ENCODE measurements at places on chromosomes 7 and 10. TPM values are rescaled to one million over a fixed set of nuclear protein-coding genes. Genes with fewer than 3 reads are reported as not detected.

KRIT1 gene
- 19.7 TPM for polyA plus RNA-seq

FAM13C gene
- polyA plus RNA-seq: 1.1 TPM

DNA sequence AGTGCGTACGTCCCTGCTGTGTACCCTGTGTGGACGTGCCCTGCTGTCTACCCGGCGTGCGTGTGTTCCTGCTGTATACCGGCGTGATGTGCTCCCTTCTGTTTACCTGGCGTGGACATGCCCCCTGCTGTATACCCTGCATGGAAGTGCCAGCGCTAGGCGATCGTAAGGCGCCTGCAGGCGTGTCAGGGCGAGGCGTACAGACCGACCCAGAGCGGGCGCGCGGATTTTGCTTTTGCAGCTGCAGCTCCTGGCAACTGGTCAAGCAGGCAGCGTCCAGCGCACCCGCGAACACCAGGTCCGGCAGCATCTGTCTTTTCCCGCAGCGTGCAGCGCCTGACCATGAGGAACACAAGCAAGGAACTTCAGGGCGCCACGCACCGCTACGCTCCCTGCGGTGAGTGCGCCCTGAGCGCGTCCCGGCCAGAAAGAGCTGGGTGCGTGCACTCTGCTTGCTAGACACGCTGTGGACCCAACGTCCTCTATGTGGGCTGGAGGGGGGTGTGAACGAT is 680 bp downstream of the C7orf57 start:
- peaks cover 18% of the 10 kb centered on the region for H3K27me3 ChIP-seq
- DNase-seq: peak; percentile 37
- no peak overlapping the region for H3K27ac ChIP-seq
- no peaks in the 10 kb centered on the region for H3K36me3 ChIP-seq

DNA sequence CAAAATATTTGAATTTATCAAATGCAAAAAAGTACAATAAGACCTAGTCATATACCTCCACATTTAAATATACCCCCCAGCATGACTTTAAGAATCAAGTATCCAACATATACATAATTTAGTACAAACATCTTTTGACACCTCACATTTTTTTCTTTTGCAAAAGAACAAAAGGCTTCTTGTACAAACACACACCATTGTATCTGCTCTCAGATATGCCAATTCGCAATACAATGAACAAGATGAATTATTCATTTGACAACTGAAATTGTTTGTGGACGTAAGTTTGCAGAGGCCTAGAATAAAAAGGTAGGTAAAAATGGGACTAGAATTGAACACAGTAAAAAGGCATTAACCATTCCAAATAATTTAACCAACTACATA is 154.4 kb downstream of the CACNA2D1 start:
- no peaks in the 10 kb centered on the region for H3K36me3 ChIP-seq
- no peak overlapping the region for H3K4me3 ChIP-seq
- no peak overlapping the region for H3K27ac ChIP-seq
- DNase-seq: no peak
- peaks cover 3% of the 10 kb centered on the region for H3K4me1 ChIP-seq

DNA sequence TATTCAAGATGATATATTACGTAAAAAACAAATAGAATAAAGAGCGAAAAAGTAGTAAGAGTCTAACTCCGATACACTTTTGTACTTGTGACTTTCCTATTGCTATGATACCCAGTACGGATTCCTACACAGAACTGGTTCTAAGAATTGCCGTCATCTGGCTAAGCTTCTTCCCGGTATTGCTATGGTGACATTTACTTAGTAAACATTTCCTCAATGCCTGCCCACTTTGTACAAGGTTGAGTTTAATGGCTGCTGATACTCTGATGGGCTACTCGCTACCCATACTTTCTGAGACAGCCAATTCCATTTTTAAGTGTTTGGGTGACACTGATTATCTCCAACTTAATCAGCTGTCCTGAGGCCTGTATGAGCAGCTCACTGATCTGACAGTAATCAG is 55.6 kb downstream of the OSBPL3 start:
- H3K4me3 ChIP-seq: no peak overlapping the region
- no peaks in the 10 kb centered on the region for H3K27me3 ChIP-seq
- H3K27ac ChIP-seq: no peak overlapping the region
- no peak for DNase-seq
- H3K4me1 ChIP-seq: peaks cover 24% of the 10 kb centered on the region
- H3K36me3 ChIP-seq: no peaks in the 10 kb centered on the region

GRCh38 chr7:38163671-38164070 is 14.4 kb upstream of the STARD3NL start:
- no peak for DNase-seq
- H3K4me1 ChIP-seq: no peaks in the 10 kb centered on the region
- no peaks in the 10 kb centered on the region for H3K27me3 ChIP-seq
- no peak overlapping the region for H3K4me3 ChIP-seq

DNA sequence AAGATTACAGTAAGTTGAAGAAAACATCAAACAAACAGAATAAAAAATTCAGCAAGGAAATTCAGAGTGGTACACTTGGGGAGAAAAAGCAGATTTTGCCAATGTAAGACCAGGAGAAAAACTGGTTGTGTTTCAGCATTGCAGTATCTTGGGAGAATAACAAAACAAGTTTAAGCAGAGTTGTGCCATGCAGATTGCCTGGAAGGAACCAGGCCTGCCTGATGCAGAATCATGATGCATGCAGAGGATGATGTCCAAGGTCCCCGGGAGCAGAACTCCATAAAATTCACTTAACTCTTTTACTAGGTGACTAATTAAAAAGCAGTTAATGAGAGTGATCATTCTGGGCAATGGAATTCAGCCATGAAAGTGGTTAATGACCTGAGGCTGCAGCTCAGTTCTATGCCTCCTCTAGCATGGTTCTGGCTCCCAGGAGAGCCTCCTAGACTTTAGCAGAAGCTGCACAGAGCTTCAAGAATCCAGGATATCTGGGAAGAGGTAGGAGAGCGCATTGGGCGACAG is 379.7 kb upstream of the C7orf33 start:
- H3K4me1 ChIP-seq: no peaks in the 10 kb centered on the region
- H3K27me3 ChIP-seq: no peaks in the 10 kb centered on the region
- H3K27ac ChIP-seq: no peak overlapping the region
- DNase-seq: no peak
- H3K36me3 ChIP-seq: no peaks in the 10 kb centered on the region

- H3K4me1 ChIP-seq: no peaks in the 10 kb centered on the region
- no peak overlapping the region for H3K27ac ChIP-seq
- no peak overlapping the region for H3K4me3 ChIP-seq
- H3K36me3 ChIP-seq: no peaks in the 10 kb centered on the region
- no peak for DNase-seq
Observed at GRCh38 chr7:17086403-17086802, 204.6 kb upstream of the AGR3 start.

- H3K27ac ChIP-seq: no peak overlapping the region
- no peak for DNase-seq
- no peaks in the 10 kb centered on the region for H3K27me3 ChIP-seq
- no peaks in the 10 kb centered on the region for H3K36me3 ChIP-seq
Observed at GRCh38 chr7:15291699-15292098, 270.1 kb downstream of the AGMO start.

DNA sequence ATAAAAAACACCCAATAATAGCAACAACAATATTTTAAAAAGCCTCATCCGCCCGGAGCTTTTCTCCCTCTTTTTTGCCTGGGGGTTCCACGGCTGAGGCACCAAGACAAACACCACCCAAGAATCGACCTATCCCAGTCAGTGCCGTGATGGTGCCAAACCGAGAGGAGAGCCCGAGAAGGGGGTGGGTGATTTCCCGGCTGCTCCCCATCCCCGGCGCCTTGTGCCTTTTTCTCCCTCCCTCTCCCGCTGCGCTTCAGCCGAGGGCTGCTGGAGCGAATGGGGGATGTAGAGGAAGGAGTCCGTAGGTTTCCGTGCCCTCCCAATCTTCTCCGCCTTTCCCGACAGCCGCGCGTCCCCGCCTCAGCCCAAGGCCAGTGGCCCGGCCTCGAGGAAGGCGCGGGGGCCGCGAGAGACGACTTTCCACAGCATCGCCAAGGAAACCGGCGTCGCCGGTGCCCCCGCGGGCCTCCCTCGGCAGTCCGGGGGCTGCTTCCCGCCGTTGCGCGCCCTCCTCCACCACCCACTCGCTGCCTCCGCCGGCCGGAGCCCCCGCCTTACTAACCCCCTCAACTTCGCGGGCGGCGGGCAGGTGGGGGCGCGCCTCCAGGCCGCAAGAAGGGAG is 1.3 kb downstream of the EGR2 start:
- H3K27me3 ChIP-seq: peaks cover 37% of the 10 kb centered on the region
- H3K36me3 ChIP-seq: no peaks in the 10 kb centered on the region
- no peak for DNase-seq
- H3K27ac ChIP-seq: no peak overlapping the region
- H3K4me3 ChIP-seq: peak overlapping the region; percentile 73
- H3K4me1 ChIP-seq: peaks cover 7% of the 10 kb centered on the region

- no peaks in the 10 kb centered on the region for H3K27me3 ChIP-seq
- H3K4me1 ChIP-seq: no peaks in the 10 kb centered on the region
- DNase-seq: no peak
- H3K27ac ChIP-seq: no peak overlapping the region
Observed at GRCh38 chr7:33066771-33067170, 4.2 kb upstream of the NT5C3A start.

GRCh38 chr7:87380905-87381304 is 35.4 kb downstream of the CROT start:
- no peaks in the 10 kb centered on the region for H3K4me1 ChIP-seq
- H3K27ac ChIP-seq: no peak overlapping the region
- no peak for DNase-seq

DNA sequence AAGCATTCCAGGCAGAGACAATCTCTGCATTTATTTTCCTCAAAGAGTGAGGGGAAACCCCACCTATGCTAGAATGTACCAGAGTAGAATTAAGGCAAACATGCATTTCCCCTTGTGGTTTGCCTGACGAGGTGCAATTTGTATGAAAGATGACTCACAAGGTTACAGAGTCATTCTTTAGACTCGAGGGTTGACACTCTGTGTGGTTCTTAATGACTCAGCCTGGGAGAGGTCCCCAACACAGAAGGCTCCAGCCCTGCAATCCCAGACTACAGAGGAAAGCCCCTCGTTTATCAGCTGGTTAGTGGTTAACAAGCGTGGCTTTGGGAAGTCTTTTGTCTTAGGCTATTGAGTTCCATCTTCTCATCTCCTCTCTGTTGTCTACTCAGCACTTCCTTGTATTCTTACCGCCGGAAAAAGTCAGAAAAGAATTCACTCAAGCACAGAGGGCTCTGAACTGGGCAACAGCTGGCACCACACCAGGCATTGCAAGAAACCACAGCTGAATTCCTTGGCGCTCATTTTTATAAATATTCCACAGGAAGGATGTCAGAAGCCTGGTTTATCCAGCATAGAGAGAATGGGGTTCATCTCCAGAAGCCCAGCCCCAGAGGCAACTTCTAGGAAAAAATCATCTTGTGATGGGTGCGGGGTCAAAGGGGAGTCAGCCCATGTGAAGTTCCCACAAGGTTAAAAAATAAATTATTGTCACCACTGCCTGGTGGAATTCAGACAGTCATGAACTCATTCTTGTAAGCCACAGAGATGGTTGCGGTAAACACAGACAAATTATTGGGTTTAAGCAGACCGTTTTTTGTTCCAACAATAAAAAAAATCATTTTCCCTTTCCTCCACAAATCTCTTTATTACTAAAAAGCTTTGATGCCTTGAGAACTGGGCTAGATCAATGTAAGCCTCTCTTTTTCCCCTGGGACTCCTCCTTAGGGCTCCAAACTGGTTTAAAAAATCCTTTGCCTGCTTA is 24.5 kb upstream of the SVIL start:
- H3K27ac ChIP-seq: peak overlapping the region; percentile 56
- peaks cover 7% of the 10 kb centered on the region for H3K4me1 ChIP-seq
- peak; percentile 100 for DNase-seq
- no peaks in the 10 kb centered on the region for H3K27me3 ChIP-seq
- H3K36me3 ChIP-seq: peaks cover 14% of the 10 kb centered on the region

Measured in IMR-90 (cell line).